ENCODE measurements at places on chromosomes 5 and 9. TPM values are rescaled to one million over a fixed set of nuclear protein-coding genes. Genes with fewer than 3 reads are reported as not detected.

ANKRD31 gene
- 0.27 TPM for polyA plus RNA-seq

DNA sequence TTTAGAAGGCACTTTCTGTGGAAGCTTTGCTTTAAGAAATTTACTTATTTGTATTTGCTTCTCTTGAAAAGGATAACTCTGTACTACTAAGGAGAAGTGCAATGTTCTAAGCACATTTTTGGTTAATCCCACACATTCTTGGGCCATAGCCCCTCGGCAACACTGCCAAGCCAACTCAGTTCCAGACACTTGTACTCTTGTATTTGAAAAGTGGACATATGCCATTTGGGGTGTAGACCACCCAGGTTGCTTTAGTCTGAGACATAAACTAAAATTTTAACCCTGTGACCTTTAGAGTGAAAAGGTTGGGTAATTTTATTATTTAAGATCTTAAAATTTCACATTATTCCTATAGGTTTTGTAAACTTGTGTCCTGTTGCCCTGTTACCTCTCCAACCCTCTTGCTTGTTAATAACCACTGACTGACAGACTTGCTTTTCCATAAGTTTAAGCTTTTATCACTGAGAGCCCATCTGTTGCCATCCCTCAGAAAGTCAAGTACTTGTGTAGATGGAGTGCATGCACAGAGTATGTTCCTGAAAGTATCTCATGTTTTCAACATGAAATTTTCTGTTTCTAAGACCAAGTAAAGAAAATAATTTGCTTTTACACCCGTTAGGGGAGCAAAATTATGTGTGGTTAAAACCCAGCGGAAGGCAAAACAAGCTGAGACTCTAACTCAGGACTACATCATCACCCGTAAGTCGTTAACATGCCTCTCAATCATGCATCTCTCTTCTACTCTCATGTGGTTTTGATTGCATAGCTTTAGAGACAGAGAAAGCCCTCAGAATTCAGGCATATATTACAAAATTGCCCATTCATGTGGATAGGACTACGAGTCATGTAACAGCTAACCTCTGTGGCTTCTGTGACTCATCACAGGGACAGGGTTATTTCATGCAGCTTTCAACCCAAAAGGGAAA lies 117.3 kb downstream of the GDNF start:
- no peak for DNase-seq

DNA sequence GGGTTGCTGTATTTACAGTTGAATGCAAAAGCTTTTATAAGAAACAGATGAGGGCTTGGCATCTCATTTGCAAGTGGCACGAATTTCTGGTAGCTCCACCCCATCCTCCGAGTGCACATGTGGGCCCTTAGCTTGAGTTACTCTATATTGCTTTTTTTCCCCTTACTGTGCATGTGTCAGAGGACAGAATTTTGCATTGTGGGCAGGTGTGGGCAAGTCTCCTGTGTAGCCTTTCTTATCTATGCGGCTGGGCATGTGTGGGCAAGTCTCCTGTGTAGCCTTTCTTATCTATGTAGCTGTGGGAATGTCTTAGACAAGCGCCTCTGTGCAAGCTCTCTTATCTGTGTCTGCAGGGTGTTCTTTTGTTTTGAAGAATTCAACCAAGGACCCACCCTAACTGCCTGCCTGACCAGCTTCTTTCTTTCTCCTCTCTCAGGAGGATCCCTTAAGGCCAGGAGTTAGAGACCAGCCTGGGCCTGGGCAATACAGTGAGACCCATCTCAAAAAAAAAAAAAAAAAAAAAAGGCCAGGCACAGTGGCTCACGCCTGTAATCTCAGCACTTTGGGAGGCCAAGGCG lies 34.1 kb upstream of the SIL1 start:
- DNase-seq: no peak

- peak; percentile 63 for DNase-seq
Measured at GRCh38 chr9:133184971-133185370, 21.3 kb upstream of the GBGT1 start.

GRCh38 chr5:131413605-131414559 lies 150.0 kb downstream of the CDC42SE2 start:
- no peak for DNase-seq

GRCh38 chr5:104540448-104540847 lies 977.9 kb upstream of the NUDT12 start:
- no peak for DNase-seq

All from small intestine (tissue), 16 donors.